Cardiac septum (tissue), 1 donor: ENCODE measurements at places on chromosomes 5 and 9.

GRCh38 chr9:27423915-27424710, 100.0 kb upstream of the IFNK start:
- DNase-seq = no peak

GRCh38 chr5:155010881-155011280, 2.7 kb upstream of the KIF4B start:
- no peak for DNase-seq

- peak; percentile 57 for DNase-seq
Observed at GRCh38 chr5:157541447-157542118, 34.0 kb downstream of the ADAM19 start.

- no peak for DNase-seq
Observed at GRCh38 chr9:18605766-18606180, 131.8 kb downstream of the ADAMTSL1 start.

GRCh38 chr5:59694411-59694810, 199.1 kb downstream of the PDE4D start:
- DNase-seq = no peak

DNA sequence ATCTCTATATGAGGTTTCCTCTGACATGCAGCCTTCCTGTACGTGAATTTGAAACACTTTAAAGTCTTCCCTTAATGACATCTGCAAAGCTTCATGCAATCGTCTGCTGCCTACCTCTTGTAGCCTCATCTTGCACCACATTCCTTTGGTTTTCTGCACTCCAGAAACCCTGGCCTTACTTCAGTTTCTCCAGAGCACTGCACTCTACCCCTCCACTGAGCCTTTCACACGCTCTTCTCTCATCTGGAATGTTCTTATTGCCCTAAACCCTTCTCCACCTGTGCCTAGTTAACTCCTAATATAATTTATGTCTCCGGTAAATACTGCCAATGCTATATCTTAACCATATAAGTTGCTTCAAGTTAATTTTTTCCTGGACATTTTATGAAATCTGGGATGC, 168.8 kb upstream of the SLC27A6 start:
- DNase-seq = no peak

DNA sequence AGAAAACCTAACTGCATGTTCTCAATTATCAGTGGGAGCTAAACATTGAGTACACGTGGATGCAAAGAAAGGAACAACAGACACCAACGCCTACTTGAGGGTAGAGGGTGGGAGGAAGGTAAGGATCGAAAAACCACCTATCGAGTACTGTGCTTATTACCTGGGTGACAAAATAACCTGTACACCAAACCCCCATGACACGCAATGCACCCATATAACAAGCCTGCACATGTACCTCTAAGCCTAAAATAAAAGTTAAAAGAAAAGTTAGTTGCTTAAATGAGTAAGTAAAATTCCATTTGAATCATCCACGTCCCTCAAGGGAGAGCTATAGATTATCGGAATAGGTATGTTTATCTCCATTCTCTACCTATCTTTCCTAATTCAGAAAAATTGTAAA, 210.2 kb upstream of the ADCY2 start:
- DNase-seq = no peak

GRCh38 chr9:133037775-133038515, 7.1 kb downstream of the GTF3C5 start:
- DNase-seq = no peak
